ENCODE measurements at places on chromosomes 1 and 21.
A peak's percentile ranks its signal among the peaks of the same experiment; 100 is the strongest.

- DNase-seq, result no peak
Measured at GRCh38 chr1:211811126-211811525, 19.4 kb downstream of the LPGAT1 start.

GRCh38 chr1:18640228-18641004 lies 9.8 kb downstream of the PAX7 start:
- no peak for DNase-seq

- peak; percentile 66 for DNase-seq
Measured at GRCh38 chr1:12549460-12550349, 68.3 kb downstream of the DHRS3 start.

DNA sequence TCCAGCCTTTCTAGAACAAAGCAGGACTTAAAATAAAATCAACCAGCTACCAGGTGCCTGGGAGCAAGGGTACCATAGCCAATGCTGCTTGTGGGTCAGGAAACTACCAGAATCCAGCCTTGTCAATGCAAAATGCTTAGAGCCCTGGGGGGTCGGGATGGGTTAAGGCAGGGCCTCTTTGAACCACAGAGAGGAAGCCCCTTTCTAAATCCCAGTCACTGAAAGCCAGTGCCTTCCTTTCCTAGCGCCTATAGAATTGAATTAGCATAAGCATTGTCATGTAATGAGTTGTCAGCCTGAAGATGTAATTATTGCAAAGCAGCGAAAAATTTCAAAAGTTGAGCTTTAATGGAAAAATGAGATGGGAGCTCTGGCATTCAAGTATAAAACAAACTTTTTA lies 176.6 kb upstream of the DAB1 start:
- no peak for DNase-seq

DNA sequence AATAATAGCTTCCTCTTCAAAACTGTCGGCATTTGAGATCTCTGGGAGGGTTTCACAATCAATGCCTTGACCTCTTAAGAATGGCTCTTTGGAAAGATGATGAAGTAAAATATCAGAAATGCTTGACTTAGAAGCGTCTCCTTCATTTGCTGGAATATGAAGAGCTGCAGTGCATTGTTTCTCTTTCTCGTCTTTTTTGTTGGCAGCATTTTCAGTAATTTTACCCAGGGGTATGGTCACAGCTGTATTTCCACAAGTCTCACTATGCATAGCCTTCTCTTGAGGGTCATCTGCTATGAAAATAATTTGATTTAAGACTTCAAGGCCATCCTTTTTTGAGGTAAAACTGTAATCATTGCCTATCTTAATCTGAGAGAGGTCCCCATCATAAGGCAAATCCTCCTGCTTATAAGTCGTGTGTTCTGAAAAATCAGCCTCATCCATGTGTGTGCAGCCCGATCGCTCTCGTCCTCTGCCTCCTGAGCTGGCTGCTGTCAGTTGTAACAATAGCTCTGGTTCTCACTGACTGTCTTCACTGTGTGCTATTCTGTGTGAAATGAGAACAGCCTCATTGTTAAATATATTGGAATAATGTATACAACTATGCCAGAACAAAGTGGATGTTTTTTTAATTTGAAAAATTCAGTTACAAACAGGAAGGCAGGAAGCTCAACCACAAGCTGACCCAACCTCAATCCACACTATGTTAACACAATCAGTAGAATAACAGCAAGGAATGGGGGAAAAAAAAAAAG lies 4.5 kb downstream of the AKNAD1 start:
- no peak for DNase-seq

DNA sequence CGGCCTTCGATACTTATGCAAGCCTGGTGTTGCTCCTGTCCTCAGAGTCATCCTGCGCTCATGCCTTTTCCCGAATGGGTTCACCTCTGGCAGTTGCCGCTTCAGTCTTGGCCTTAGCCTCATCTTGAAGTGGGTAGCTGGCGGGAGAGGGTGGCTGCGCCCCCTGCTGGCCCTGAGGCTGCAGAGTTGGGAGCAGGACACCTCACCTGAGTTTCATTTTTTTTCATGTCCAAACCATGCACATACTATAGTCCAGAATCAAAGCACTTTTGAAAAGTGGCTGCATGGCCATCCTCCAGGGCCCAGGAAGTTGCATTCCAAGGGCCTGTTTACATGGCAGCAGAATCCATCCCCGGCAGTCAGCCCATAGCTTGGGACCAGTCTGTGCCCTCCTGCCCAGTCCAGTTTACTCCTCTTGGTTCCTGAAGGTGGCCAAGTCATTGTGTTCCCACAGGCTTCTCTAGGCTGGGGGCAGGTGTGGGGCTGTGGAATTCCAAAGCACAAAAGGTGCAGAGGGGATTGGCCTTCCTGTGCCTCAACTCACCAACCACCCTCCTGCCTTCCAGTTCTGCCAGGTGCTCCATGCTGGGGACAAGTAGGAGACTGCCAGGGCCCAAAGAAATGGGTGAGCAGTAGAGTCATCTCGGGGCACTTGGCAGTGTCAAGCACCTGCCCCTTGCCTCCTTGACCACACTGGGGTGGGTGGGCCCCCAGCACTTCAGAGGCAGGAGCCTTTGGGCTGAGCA lies 44.0 kb downstream of the YARS1 start:
- peak; percentile 85 for DNase-seq

GRCh38 chr1:193553564-193553963 lies 367.2 kb upstream of the B3GALT2 start:
- no peak for DNase-seq

- no peak for DNase-seq
Measured at GRCh38 chr1:157626099-157626498, 28.2 kb upstream of the FCRL4 start.

GRCh38 chr21:25733859-25734653 lies 648 bp downstream of the ATP5PF start:
- no peak for DNase-seq

DNA sequence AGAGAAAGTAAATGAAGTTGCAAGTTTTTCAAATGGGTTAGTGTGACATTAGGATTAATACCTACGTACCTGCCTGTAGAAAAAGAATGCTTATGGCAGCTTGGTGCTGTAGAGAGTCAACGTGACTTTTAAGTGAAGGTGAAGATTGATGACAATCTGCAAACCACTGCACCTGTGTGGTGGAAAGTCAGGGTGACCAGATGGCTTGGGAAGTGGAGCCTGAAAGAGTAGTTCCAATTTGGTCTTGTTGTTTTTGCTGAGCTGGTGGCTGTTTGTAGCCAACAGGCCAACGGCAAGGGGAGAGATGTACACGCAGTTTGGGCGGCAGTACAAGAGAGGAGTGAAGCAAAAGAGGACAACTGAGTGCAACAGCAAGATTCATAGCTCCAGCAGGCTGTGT lies 78.1 kb upstream of the JAK1 start:
- no peak for DNase-seq

GRCh38 chr1:231421546-231421970 lies 529 bp downstream of the EGLN1 start:
- peak; percentile 73 for DNase-seq

- DNase-seq, result peak; percentile 49
Measured at GRCh38 chr1:99648107-99648506, 2.2 kb downstream of the PALMD start.

GRCh38 chr1:205210756-205211168 lies 740 bp downstream of the DSTYK start:
- no peak for DNase-seq

GRCh38 chr1:200784576-200784975 lies 45.9 kb downstream of the CAMSAP2 start:
- no peak for DNase-seq

- DNase-seq, result no peak
Measured at GRCh38 chr1:230855886-230856285, 12.4 kb downstream of the C1orf198 start.

- DNase-seq, result no peak
Measured at GRCh38 chr1:115426231-115426771, 88.3 kb upstream of the NGF start.

GRCh38 chr21:30306884-30307283 lies 13.2 kb downstream of the KRTAP26-1 start:
- DNase-seq, result no peak

DNA sequence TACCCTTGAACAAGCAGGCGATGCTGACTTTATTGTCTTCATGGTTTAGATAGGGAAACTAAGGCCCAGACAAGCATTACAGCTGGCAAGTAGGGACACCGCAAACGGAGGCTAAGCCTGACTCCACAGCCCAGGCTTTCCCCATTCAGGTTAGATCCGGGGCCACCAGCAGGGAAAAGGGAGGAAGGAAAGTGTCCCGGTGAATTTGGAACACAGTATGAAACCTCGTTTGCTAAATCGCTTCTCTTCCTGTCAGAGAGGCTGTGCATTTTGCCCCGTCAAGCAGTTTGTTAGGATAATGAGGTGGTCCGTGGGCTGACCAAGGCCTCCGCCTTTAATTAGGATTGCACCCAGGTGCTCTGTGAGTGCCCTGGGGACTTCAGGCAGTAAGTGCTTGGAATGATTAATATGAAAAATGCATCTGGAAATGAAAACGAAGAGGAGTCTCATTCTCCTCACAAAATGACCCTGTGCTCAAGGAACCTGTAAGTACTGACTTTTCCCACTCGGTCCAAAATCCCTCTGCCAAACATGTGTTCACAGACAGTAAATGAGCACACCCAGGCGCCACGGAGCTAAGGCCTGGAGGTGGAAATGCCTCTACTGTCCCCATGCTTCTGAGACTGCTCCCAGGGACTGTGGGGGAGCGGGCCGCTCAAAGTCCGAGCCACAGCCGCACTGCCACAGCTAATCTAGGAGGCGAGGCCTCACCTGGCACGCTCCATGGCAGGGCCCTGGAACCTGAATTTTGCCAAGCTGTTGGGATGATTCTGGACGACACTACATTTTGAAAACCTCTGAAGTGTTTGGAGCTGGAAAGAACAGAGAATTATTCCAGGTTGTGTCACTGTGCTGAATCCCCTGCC lies 234.1 kb downstream of the SDCCAG8 start:
- DNase-seq, result no peak

- DNase-seq, result no peak
Measured at GRCh38 chr1:151828921-151829320, 2.7 kb downstream of the RORC start.

DNA sequence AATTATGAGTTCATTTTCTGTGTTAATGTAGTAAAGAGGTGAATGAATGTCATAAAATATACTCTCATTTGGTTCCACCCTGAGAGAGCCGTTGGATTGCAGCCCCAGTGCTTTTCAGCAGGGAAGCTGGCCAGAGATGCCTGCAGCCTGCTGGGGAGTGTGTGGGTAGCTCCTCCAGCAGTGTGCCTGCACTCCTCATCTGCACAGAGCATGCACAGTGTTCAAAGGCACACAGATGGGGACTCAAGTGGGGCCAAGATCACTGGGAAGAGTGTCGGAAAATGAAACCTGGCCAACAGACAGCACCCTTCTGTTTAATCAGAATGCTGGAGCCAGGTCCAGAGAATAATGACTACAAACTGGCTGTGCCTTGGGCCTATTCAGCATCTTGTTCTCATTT lies 206.8 kb downstream of the ST6GALNAC3 start:
- DNase-seq, result peak; percentile 55

DNA sequence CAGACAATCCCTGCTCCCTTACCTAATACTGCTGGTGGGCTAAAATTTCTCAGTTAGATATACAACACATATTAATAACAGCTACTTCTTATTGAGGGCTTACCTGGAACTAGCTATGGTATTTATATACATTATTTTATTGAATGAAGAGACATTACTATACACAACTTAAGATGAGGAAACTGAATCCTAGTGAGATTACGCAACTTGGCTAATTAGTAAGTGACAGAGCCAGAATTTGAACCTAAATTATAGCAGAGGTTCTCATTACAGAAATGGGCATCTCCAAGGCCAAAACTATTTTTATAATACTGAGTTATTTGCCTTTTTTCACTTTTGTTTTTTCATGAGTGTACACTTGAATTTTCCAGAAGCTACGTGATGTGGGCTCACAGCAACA lies 44.5 kb upstream of the SMYD2 start:
- DNase-seq, result no peak

GRCh38 chr1:62092110-62092509 lies 102.5 kb upstream of the L1TD1 start:
- no peak for DNase-seq

DNA sequence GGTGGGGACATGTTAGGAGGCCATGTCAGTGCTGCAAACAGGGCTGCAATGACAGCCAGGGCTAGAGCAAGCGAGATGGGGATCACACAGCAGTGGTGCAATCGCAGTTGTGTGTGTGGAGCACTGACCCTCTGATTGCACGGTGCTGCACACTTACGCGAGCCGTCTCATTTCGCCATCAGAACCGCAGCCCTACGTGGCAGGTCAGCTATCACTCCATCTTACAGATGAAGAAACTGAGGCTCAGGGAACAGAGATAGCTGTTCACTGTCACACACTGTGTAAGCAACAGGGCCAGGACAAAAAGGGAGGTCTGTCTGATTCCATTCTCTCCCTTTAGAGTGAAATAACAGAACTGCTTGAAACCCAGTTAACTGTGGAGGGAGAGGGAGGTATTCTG lies 104.8 kb upstream of the SLC45A1 start:
- no peak for DNase-seq

GRCh38 chr1:58592522-58593134 lies 15.6 kb upstream of the TACSTD2 start:
- DNase-seq, result peak; percentile 48

GRCh38 chr1:193019442-193020026 lies 39.6 kb downstream of the UCHL5 start:
- no peak for DNase-seq

GRCh38 chr1:30418939-30419720 lies 304.3 kb downstream of the MATN1 start:
- no peak for DNase-seq

GRCh38 chr1:94031591-94031990 lies 89.4 kb downstream of the ABCA4 start:
- DNase-seq, result no peak

Measured in right forelimb (tissue), 1 donor.